Stimulated activated CD8-positive, alpha-beta memory T cell treated with anti-CD3 and anti-CD28 coated beads, Interleukin-7, amount 100 ng/mL, for 1 hour (primary cell): ENCODE measurements at places on chromosomes 16 and 17.

DNA sequence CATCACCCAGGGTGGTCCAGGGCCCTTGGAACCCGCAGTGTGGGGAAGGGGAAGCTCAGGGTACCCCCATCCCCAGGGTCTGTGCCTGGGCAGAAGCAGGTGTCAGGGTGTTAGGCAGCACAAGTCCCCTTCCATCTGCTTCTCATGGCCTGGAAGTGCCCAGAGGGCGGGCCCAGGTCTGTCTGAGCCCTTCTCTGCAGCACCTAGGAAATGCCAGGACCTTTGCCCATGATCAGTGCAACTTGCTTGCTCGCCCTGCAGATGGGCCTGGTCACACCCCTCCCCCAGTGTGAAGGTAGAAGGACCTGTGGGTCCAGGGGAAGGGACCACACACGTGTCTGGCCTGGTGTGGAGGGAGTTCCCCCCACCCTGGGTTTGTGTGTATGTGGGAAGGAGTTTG lies 157.5 kb upstream of the CDC42EP4 start:
- DNase-seq, result no peak

DNA sequence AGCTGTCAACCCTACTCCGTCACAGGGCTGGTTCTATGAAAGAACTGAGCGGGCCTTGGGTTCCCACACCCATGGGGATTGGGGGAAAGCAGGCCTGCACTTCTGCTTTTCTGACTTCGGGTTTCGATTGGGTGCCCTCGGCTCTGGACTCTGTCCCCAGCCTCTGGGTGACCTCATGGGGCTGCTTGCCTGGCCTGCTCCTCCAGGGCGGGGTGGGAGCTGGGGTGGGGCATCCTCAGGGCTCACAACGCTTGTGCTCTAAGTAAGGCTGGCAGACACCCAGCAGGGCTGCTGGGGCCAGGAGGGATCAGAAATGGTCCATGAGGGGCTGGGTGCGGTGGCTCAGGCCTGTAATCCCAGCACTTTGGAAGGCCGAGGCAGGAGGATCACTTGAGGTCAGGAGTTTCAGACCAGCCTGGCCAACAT lies 19.2 kb downstream of the ARHGAP27 start:
- DNase-seq, result no peak

DNA sequence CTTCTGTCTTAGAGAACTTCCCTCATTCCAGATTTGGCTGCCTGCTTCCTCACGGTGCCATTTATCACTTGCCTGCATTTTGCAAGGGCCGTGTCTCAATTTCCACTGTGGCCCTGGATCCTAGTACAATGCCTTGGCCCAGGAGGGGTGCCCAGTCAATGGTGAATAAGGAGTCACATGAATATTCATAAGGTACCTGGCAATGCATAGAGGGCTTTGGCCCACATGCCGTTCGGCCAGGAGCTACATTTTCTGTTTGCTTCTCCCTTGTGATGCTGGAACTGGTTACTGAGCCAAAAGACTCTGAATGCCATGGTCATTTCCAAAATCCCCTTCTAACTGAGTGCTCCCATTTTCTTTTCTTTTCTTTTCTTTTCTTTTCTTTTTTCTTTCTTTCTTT lies 4.8 kb upstream of the PIRT start:
- no peak for DNase-seq

DNA sequence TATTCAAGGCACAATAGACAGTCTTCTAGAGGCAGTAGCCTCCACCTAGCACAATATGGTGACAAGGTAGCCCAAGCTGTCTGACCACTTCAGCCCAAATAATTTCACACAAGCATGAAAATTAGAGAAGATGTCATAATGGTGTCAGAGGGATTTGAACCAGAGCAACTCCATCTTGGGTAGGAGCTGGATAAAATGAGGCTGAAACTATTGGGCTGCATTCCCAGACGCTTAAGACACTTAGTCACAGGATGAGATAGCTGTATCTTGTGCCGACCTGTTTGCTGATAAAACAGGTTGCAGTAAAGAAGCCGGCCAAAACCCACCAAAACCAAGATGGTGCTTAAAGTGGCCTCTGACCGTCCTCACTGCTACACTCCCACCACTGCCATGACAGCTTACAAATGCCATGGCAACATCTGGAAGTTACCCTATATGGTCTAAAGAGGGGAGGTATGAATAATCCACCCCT lies 192.6 kb downstream of the CPPED1 start:
- no peak for DNase-seq

DNA sequence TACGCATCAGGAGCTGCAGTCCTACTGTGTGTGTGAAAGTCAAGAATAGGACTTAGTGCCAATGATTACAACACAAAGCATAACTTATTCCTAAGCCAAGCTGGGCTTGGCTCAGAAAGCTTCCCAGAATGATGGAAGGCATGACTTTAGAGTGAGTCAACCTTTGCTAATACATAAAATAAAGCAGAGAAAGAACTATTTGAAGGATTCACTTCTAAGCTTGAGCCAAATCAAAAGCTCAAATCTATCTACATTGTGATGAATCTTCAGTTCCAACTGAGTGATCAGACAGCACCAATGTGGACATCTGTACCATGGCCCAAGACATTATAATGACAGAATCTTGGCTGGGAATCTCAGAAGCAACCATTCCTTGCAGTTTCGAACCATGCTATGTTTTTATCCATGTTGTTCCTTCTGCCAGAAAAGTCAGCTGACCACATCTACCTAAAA lies 41.4 kb downstream of the SMG6 start:
- no peak for DNase-seq

DNA sequence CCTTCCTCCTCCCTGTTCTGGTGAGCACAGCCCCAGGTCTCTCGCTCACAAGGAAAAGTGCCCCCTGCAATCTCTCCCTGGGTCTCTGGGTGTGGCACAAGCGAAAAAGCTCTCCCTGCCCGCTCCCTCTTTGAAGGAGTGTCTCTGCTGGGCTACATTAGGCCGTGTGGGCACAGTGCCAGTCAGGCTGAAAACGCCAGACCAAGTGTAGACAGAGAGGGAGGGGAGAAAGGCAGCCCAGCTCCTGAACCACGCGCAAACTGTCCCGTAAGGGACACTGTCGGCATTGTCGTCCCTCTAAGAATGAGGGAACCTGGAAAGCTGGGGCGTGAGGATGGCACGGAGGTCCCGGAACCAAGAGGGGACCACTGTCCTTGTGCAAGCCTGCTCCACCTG lies 3.9 kb downstream of the SMIM5 start:
- DNase-seq, result no peak
